T-helper 17 cell (primary cell): ENCODE measurements at places on chromosomes 13 and 19. TPM values are rescaled to one million over a fixed set of nuclear protein-coding genes. Genes with fewer than 3 reads are reported as not detected.

GRCh38 chr19:46201454-46202310, 27.9 kb upstream of the IGFL1 start:
- peaks cover 64% of the 10 kb centered on the region for H3K27me3 ChIP-seq
- H3K36me3 ChIP-seq, result peaks cover 17% of the 10 kb centered on the region
- peak overlapping the region; percentile 44 for H3K27ac ChIP-seq
- peaks cover 14% of the 10 kb centered on the region for H3K4me1 ChIP-seq
- no peak overlapping the region for H3K4me3 ChIP-seq
- DNase-seq, result no peak

DNA sequence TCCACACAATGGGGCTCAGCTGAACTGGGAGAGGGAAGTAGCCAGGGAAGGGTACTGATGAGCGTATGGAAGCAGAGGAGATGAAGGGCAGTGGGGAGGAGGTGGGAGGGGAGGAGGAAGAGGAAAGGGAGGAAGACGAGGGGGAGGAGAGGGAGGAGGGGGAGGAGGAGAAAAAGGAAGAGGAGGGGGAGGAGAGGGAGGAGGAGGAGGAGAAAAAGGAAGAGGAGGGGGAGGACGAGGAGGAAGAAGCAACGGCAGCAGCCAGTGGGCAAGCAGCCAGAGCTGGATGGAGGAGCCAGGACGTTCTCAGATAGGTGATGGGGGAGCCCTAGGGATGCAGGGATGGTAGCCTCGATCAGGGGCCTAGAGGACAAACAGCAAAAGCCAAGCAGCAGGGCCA, 5.6 kb downstream of the CERS4 start:
- H3K4me1 ChIP-seq, result peaks cover 25% of the 10 kb centered on the region
- no peaks in the 10 kb centered on the region for H3K27me3 ChIP-seq
- peaks cover 3% of the 10 kb centered on the region for H3K36me3 ChIP-seq
- no peak for DNase-seq
- peak overlapping the region; percentile 27 for H3K27ac ChIP-seq

GRCh38 chr13:36377826-36378468, 31.8 kb upstream of the SPART start:
- peaks cover 6% of the 10 kb centered on the region for H3K27me3 ChIP-seq
- H3K4me3 ChIP-seq, result no peak overlapping the region
- DNase-seq, result no peak
- H3K4me1 ChIP-seq, result no peaks in the 10 kb centered on the region

DNA sequence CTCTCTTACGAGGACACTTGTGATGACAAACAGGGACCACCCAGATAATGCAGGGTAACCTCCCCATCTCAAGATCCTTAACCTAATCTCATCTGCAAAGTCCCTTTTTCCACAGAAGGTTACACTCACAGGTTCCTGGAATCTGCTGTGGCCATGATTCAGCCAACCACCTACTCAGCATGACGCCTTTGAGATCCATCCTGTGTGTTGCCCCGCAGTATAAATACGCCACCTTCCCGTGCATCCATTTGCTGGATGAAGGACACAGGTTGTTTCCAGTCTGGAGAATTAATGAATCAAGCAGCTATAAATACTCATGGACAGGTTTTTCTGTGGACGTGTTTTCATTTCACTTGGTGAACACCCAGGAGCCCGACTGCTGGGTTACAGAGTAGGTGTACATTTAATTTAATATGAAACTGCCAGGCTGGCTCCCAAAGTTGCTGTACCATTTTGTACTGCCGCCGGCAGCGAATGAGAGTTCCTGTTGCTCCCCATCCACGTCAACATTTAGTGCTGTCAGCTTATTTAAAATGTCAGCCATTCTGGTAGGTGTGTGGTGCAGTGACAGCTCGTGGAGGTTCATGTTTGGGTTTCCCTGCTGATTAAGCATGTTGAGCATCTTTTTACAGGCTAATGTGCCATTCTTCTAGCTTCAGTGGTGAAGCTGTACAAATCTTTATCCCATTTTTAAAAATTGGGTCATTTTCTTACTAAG, 40.2 kb downstream of the ELL start:
- H3K27ac ChIP-seq, result peak overlapping the region; percentile 97
- DNase-seq, result no peak
- H3K27me3 ChIP-seq, result no peaks in the 10 kb centered on the region
- peak overlapping the region; percentile 25 for H3K4me3 ChIP-seq

DNA sequence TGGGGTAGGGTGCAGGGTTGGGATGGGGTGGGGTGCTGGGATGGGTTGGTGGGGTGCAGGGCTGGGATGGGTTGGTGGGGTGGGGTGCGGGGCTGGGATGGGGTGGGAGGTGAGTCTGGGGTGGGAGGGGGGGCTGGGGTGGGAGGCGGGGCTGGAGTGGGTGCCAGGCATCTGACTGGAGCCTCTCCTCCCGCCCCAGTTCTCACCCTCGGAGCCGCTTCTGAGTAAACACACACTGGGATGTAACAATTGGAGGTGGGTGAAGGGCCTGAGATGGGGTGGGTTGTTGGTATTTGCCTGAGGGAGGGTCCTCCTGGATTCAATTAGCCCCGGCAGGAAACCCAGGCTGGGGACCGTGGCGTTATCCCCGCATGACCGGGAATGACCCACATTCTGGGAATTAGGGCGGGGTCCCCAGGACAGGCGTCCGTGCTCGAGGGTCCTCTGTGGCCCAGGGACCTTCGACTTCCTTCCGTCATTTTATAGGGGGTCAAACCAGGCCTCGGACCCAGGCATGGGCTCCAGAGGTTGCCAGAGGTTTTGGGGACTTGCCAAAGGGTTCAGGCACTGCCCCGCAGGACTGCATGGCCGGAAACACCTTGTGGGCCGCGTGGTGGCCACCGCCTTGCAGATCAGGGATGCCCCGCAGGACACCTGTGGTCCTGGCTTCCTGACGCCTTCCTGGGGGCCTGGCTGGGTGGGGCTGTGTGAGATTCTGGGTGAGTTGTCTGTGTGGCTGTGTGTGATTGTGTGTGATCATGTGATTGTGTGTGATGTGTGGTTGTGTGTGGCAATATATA, 1.4 kb downstream of the TMPRSS9 start:
- H3K4me3 ChIP-seq, result no peak overlapping the region
- no peak for DNase-seq

DNA sequence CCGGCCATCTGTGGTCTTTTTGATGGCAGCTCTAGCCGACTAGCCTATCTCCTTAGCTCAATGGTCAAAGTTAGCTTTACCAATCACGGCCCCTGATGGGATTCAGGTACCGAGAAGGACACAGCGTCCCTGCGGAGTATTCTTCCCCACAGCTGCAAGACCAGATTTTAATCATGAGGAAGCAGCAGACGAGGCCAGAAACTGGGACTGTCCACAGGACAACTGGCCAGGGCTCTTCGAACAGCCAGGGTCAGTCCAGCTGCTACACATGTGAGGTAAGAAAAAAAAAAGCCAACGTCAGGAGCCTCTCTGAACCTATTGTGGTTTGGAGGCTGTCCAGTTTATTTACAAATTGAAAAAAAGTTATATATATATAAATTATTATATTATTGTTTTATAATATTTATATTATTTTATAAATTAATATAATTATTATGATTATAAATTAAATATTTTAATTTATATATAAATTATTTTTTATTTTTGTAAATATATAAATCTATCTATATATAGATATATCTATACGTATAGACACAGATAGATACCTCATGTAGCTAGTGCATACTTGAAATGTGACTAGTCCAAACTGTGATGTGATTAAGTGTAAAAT, 10.8 kb downstream of the RINL start:
- peaks cover 34% of the 10 kb centered on the region for H3K4me1 ChIP-seq
- no peak overlapping the region for H3K4me3 ChIP-seq
- DNase-seq, result no peak
- no peaks in the 10 kb centered on the region for H3K27me3 ChIP-seq
- no peaks in the 10 kb centered on the region for H3K36me3 ChIP-seq

SLC25A41 gene
- not detected for total RNA-seq

KLK2 gene
- total RNA-seq, result not detected

PRRG2 gene
- 1.3 TPM for total RNA-seq

ZNF419 gene
- total RNA-seq, result 7.0 TPM

AXL gene
- 0.22 TPM for total RNA-seq

KLK8 gene
- not detected for total RNA-seq

C19orf73 gene
- total RNA-seq, result 3.6 TPM
